ENCODE measurements at places on chromosomes 2 and 18. TPM values are rescaled to one million over a fixed set of nuclear protein-coding genes. Genes with fewer than 3 reads are reported as not detected.

DNA sequence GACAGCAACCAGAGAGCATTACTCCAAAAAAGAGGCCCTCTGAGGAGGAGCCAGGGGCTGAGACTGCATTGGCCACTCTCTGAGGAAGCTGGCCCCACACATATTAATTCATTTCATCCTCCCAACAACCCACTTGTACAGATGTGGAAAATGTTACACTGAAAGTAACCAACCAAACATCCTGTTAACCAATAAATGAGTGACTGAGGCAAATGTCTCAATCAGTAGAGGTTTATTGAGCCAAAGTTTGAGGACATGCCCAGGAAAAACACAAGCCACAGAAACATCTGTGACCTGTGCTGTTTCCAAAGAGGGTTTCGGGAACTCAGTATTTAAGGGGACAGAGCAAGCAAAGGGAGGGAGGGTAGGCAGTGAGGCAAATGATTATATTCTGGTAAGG is 53.0 kb downstream of the SKA1 start:
- H3K4me3 ChIP-seq, result no peak overlapping the region
- peaks cover 4% of the 10 kb centered on the region for H3K27me3 ChIP-seq
- H3K27ac ChIP-seq, result no peak overlapping the region
- no peaks in the 10 kb centered on the region for H3K36me3 ChIP-seq

DNA sequence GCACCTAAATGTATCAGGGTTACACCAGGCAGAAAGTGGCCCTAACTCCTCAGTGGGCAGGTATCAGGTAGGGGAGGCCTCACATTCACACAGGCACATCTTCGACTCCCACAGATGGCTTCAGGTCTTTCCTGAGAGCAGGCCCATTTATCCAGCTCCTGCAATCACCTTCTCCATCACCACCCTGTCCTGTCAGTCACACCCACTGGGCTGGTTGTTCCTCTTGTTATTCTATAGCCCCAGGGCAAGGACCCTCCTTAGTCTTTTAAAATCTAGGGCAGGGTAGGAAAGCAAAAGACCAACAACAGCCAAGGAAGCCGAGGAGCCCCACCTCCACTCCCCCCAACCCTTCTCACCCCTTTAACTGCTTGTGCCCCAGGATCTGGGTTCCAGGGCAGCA is 9.1 kb upstream of the HOXD4 start:
- no peak overlapping the region for H3K27ac ChIP-seq
- H3K36me3 ChIP-seq, result peaks cover 3% of the 10 kb centered on the region
- peaks cover 85% of the 10 kb centered on the region for H3K27me3 ChIP-seq
- DNase-seq, result no peak

Gene MC4R
- total RNA-seq, result not detected

DNA sequence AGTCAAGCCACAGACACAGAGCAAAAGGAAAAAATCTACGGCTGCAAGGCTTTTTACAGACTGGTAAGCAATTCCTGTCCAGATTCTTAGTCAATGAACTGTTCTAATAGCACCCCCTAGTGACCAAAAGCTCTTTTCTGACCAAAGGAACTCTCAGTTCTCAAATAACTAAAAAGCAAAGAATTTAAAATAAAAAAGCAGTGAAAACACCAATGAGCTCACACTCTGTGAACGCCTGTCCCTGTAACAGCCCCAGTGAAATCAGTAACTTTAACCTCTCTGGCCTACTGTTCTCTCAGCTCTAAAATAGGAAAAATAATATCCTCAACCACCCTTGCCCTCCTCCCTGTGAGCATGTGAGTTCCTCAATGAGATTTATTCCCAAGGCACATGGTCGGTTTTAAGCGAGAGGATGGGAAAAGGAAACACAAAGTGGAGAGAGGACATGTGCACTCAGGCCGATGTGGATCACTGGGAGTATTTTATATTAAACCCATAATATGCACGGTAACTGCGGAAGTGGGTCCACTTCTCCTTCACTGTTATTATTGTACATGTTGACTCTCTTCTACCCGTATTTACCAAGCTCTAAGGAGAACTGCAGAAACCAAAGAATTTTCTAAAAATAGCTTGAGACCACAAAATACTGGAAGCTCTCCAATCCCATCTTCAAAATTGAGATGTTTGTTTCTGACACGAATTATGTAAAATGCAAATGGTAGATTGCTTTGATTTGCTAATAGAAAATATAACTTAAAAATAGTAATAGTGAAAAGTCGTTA is 128.5 kb downstream of the STK39 start:
- DNase-seq, result peak; percentile 7
- no peaks in the 10 kb centered on the region for H3K4me1 ChIP-seq
- H3K4me3 ChIP-seq, result no peak overlapping the region
- no peak overlapping the region for H3K27ac ChIP-seq
- no peaks in the 10 kb centered on the region for H3K27me3 ChIP-seq

- H3K4me3 ChIP-seq, result no peak overlapping the region
- peaks cover 38% of the 10 kb centered on the region for H3K27me3 ChIP-seq
- H3K36me3 ChIP-seq, result no peaks in the 10 kb centered on the region
- no peak overlapping the region for H3K27ac ChIP-seq
Observed at GRCh38 chr2:130834091-130834930, 2.4 kb upstream of the ARHGEF4 start.

DNA sequence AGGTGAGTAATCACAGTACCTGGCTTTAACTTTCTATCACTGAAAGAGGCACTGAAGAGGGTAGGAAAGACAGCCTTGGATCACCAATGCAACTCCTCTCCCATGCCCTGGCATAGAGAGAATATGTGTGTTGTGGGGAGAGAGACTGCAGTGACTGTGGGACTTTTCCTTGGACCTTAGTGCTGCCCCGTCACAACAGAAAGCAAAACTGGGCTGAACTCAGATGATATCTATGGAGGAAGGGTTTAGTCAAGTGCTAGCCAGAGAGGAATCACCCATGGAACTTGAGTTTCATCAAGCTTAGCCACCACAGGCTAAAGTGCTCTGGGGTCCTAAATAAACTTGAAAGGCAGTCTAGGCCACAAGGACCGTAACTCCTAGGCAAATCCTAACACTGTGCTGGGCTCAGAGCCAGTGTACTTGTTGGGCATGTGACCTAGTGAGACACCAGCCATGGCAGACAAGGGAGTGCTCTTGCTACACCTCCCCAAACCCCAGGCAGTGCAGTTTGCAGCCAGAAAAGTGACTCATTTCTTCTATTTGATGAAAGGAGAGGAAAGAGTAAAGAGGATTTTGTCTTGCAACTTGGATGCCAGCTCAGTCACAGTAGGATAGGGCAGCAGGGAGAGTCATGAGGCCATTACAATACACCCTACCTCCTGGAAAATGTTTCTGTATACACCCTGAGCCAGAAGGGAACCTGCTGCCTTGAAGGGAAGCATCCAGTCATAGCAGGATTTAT is 105.8 kb upstream of the SPOPL start:
- no peak for DNase-seq
- H3K27ac ChIP-seq, result no peak overlapping the region
- no peak overlapping the region for H3K4me3 ChIP-seq
- no peaks in the 10 kb centered on the region for H3K27me3 ChIP-seq
- H3K4me1 ChIP-seq, result no peaks in the 10 kb centered on the region
- H3K36me3 ChIP-seq, result no peaks in the 10 kb centered on the region

DNA sequence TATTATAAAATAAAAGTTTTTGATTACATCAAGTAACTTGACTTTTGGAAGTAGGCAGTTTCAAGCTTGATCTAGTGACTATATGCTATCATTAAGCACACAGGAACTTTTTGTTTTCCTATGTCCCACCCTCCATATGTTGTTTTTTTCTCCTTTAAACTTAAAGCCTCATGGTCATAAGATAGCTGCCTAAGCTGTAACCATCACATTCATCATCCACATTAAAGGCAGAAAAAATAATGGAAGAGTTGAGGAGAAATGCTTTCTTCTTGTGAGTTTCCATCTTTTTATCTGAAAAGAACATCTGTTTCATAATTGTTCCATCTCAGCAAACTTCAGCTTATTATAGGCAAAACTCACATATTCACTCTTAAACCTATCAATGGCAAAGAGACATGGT is 630.4 kb downstream of the STK39 start:
- no peak for DNase-seq
- no peak overlapping the region for H3K4me3 ChIP-seq
- H3K36me3 ChIP-seq, result no peaks in the 10 kb centered on the region
- H3K27ac ChIP-seq, result no peak overlapping the region
- H3K4me1 ChIP-seq, result no peaks in the 10 kb centered on the region
- H3K27me3 ChIP-seq, result no peaks in the 10 kb centered on the region

Gene CFC1
- total RNA-seq, result not detected

- DNase-seq, result no peak
- H3K27me3 ChIP-seq, result no peaks in the 10 kb centered on the region
- H3K27ac ChIP-seq, result no peak overlapping the region
- H3K4me1 ChIP-seq, result peaks cover 76% of the 10 kb centered on the region
Observed at GRCh38 chr2:68238955-68239822, 13.1 kb downstream of the PPP3R1 start.

Gene PLEK
- total RNA-seq, result 0.77 TPM

- H3K27ac ChIP-seq, result no peak overlapping the region
- no peaks in the 10 kb centered on the region for H3K27me3 ChIP-seq
- no peak overlapping the region for H3K4me3 ChIP-seq
Observed at GRCh38 chr2:140759426-140760156, 1371.2 kb downstream of the LRP1B start.

DNA sequence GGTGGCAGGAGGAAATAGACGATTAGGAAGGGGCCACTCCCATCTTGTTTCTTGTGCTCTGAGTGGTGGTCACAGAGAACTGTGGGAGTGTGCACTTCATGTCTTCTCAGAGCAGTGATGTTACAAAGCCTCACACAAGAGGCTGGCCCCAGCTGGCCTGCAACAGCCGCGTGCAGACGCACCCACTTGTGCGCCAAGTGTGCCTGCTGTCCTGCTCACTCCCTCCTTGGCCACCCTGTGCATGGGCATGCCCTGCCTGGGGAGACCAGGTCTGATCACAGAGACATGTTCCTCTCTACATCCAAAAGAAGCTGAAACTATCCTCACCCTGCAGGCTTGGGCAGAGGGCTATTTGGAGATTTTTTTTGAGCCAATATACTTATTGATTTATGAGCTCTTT is 108.4 kb downstream of the MRO start:
- H3K36me3 ChIP-seq, result no peaks in the 10 kb centered on the region
- no peak overlapping the region for H3K27ac ChIP-seq
- H3K4me3 ChIP-seq, result no peak overlapping the region
- no peaks in the 10 kb centered on the region for H3K27me3 ChIP-seq

GRCh38 chr2:42809819-42810120 is 17.4 kb upstream of the HAAO start:
- H3K4me3 ChIP-seq, result peak overlapping the region; percentile 53
- peaks cover 5% of the 10 kb centered on the region for H3K36me3 ChIP-seq
- peaks cover 11% of the 10 kb centered on the region for H3K4me1 ChIP-seq
- H3K27ac ChIP-seq, result peak overlapping the region; percentile 67
- no peaks in the 10 kb centered on the region for H3K27me3 ChIP-seq

Gene CCDC102B
- 1.3 TPM for total RNA-seq

Gene BMP10
- total RNA-seq, result not detected

DNA sequence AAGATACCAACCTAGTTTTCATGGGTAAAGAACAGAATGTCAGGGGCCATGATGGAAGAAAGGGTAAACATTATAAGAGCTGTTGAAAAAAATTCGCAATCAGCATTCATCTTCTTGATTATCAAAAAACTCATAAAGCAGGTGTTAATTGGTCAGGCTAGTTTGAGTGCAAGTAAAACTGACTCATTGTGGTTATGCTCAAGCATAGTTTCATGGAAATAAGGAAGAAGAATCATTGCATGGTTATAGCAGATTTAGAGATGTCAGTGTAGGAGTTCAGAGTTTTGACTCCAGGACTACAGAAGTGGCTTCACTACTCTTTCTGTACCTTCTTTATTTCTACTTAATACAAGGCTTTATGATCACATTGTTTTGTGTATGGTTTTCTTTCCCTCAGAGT is 26.9 kb upstream of the CDH19 start:
- no peak overlapping the region for H3K27ac ChIP-seq
- no peaks in the 10 kb centered on the region for H3K36me3 ChIP-seq
- no peak overlapping the region for H3K4me3 ChIP-seq
- no peaks in the 10 kb centered on the region for H3K4me1 ChIP-seq
- H3K27me3 ChIP-seq, result no peaks in the 10 kb centered on the region

Gene EPHA4
- 3.0 TPM for total RNA-seq

Gene FNDC4
- total RNA-seq, result not detected

GRCh38 chr2:217013926-217014325 is 154.1 kb upstream of the TNP1 start:
- H3K27me3 ChIP-seq, result peaks cover 35% of the 10 kb centered on the region
- no peaks in the 10 kb centered on the region for H3K36me3 ChIP-seq
- no peak overlapping the region for H3K27ac ChIP-seq
- H3K4me1 ChIP-seq, result no peaks in the 10 kb centered on the region
- DNase-seq, result no peak

Gene FN1
- total RNA-seq, result 0.45 TPM

Gene FOXI3
- not detected for total RNA-seq

- no peak overlapping the region for H3K27ac ChIP-seq
- H3K4me3 ChIP-seq, result no peak overlapping the region
- H3K27me3 ChIP-seq, result peaks cover 6% of the 10 kb centered on the region
Observed at GRCh38 chr2:167759531-167759930, 487.9 kb downstream of the STK39 start.

DNA sequence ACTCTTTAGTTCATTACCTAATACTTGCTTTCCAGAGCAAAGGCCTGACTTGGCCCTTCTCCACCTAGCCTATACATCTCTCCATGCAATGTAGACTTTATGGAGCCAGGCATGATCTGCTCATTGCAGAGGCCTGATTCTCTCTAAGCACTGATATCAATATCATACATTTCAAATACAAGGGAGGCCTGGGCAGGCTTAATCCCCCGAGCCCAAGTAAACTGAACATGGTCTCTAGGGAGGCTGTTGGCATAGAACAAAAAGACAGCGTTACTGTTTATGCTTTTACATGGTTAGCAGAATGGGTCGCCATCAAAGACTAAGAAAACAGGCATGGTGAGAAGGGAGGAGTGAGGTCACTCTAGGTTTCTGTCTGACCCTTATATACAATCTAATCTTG is 695.1 kb downstream of the ZEB2 start:
- DNase-seq, result no peak
- H3K4me3 ChIP-seq, result no peak overlapping the region
- no peaks in the 10 kb centered on the region for H3K36me3 ChIP-seq
- no peaks in the 10 kb centered on the region for H3K4me1 ChIP-seq

Gene MAB21L4
- total RNA-seq, result not detected

- DNase-seq, result no peak
- no peak overlapping the region for H3K27ac ChIP-seq
- peaks cover 5% of the 10 kb centered on the region for H3K4me1 ChIP-seq
- H3K27me3 ChIP-seq, result no peaks in the 10 kb centered on the region
Observed at GRCh38 chr2:88269836-88270235, 99.7 kb downstream of the THNSL2 start.

Gene PCARE
- not detected for total RNA-seq

GRCh38 chr2:202074324-202074723 is 1.3 kb downstream of the KIAA2012 start:
- H3K4me1 ChIP-seq, result no peaks in the 10 kb centered on the region
- no peak for DNase-seq
- no peaks in the 10 kb centered on the region for H3K27me3 ChIP-seq
- H3K4me3 ChIP-seq, result no peak overlapping the region
- no peak overlapping the region for H3K27ac ChIP-seq

Gene ITGAV
- 4.5 TPM for total RNA-seq

Gene CGREF1
- total RNA-seq, result 5.8 TPM

DNA sequence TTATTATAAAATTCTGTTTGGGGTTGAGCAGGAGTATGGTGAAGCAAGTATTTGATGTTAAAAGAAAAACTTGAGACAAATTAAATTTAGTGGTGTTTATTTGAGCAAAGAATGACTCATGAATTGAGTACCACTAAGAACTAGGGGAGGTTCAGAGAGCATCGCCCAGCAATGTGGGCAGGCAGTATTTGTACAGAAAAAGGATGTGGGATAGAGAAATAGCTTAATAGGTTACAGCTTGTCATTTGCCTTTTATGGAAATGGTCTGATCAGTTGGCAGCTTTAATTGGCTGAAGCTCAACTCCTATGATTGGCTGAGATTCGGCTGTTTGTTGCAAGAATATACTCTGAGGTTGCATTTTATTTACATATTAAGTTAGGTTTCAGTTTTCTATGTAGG is 68.2 kb downstream of the LRATD1 start:
- H3K4me1 ChIP-seq, result no peaks in the 10 kb centered on the region
- no peak for DNase-seq
- H3K36me3 ChIP-seq, result no peaks in the 10 kb centered on the region
- H3K27ac ChIP-seq, result no peak overlapping the region
